Inflammatory macrophage treated with lipopolysaccharide for 1 hour (primary cell): ENCODE measurements at places on chromosomes 5 and 9.

GRCh38 chr5:151624476-151624875 lies 33.3 kb upstream of the FAT2 start:
- no peak for DNase-seq

GRCh38 chr9:27558307-27558706 lies 15.0 kb downstream of the C9orf72 start:
- no peak for DNase-seq

DNA sequence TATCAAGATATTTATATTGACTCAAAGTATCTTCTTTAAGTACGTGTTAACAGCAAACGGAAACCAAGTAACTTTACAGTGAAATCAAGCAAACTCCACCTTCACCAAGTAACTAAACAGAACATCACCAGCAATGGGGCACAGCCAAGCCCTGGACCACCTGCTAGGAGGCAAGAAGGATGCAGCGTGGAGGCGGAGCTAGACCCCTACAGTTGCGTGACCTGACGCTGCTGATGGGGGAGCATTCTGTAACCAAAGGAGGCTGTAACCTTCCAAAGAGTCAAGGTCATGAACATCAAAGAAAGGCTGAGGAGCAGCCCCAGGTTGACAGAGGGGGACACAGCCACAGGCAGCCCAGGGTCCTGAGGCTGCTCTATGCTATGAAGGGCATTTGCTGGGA lies 6.1 kb downstream of the VAV2 start:
- DNase-seq: no peak

- no peak for DNase-seq
Observed at GRCh38 chr9:69370430-69370829, 45.4 kb downstream of the ENTREP1 start.

- no peak for DNase-seq
Observed at GRCh38 chr5:149094996-149095395, 32.1 kb upstream of the SH3TC2 start.

GRCh38 chr5:108728566-108729241 lies 19.0 kb upstream of the FER start:
- peak; percentile 51 for DNase-seq

- peak; percentile 12 for DNase-seq
Observed at GRCh38 chr5:39755986-39756385, 331.2 kb upstream of the DAB2 start.

GRCh38 chr5:56421246-56422075 lies 188.3 kb upstream of the ANKRD55 start:
- no peak for DNase-seq

GRCh38 chr9:98226516-98226915 lies 28.9 kb downstream of the TBC1D2 start:
- DNase-seq: no peak

GRCh38 chr5:145130996-145131395 lies 704.1 kb downstream of the PRELID2 start:
- no peak for DNase-seq

DNA sequence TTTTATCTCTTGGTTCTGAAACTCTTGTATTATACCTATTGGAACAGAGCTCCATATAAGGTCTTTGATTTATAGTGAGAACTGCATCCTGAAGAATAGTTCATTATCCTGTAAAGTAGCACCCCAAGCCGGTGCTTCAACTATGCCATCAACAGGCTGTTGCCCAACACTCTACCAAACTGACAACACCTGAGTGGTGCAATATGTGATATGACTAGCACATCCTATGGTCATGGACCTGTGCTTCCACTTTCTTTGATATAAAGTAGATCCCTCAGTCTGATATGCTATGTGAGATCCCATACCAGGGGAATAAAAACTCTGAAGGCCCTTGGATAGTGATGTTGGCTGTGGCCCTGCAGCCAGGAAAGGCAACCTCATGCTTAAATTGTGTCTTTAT lies 15.8 kb downstream of the CSF2 start:
- DNase-seq: no peak

- no peak for DNase-seq
Observed at GRCh38 chr9:96509848-96510247, 59.9 kb downstream of the HABP4 start.
